ENCODE measurements at places on chromosomes 1 and 21.

DNA sequence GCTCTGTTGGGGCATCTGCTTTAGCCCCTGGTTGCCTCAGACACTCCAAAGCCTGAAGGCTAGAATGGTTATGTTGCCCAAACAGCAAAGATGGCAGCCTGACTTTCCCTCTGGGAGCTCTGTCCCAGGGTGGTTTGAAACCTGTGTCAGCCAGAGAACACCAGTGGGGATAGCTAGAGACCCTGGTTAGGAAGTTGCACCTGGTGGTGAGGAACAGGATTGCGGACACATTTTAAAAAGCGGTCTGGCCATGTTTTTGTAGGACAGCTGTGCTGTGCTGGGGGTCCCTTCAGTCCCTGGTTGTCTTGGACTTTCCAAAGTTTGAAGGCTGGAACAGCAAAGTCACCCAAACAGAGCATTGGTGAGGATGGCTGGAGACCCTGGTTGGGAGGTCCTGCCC, 87.8 kb downstream of the DNM3 start:
- DNase-seq: no peak

- DNase-seq: no peak
Observed at GRCh38 chr1:96538883-96539282, 182.7 kb upstream of the PTBP2 start.

DNA sequence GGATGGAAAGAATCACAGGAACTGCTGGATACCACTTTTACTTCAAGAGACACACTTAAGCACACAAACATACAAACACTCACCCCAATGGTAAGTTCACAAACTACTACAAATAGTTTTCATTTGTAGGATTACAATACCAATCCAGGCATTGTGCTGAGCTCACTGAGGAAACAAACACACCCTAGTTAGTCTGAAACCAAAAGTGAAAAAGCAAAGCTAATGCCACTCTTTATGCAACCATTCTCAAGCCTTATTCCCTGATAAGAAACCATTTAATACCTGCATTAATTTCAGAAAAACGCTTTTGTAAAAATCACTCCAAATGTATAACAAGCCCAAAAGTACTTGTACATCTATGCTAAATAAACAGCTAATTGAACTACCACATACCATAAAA, 38.3 kb downstream of the RNF115 start:
- no peak for DNase-seq

DNA sequence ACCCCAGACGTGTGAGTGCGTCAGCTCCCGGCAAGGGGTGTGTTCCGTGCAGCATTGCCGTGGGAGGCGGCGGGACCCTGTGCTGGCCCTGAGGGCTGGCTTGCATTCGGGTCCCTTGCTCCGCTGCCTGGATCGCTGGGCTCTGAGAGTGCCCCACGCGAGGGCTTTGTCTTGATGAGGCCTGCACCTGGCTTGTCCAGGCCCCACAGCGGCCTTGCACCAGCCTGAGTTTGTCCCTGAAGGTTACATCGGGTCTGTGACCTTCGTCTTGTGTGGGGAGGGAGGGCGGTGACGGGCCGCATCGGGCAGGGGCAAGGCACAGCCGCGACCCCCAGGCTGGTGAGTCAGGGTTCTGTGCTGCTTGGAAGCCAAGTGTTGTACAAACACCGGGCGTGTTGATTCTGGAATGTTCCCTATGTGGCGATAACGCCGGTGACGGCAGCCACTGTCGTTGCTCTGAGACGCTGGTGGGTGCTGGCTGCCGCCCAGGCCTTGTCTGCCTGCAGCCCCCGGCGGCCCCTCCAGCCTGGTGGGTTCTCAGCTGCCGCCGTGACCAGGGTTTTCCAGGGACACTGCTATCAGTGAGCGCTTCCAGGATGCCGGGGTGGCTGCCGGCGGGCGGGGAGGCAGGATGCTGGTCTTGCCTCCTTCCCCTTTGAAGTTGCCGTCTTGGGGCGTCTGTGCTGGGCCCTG, 42.9 kb downstream of the SLX9 start:
- no peak for DNase-seq

DNA sequence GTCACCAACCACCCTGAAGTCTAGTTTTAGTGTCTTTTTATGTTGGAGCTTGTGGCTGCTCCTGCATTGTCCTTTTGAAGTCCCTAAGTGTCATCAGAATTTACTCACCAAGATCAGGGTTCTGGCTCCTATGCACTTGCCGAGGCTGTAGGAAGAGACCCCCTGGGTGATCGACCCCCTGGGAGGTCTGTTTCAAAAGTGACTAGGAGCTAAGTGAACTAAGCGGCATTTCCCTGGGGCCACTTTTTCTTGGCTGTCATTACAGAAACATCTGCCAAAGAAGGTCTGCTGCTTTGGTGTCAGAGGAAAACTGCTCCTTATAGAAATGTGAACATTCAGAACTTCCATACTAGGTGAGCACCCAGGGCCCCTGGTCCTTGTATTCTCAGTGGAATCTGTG, 39.4 kb downstream of the ACTN2 start:
- DNase-seq: no peak

- DNase-seq: no peak
Observed at GRCh38 chr1:56065729-56066128, 513.6 kb downstream of the PLPP3 start.

DNA sequence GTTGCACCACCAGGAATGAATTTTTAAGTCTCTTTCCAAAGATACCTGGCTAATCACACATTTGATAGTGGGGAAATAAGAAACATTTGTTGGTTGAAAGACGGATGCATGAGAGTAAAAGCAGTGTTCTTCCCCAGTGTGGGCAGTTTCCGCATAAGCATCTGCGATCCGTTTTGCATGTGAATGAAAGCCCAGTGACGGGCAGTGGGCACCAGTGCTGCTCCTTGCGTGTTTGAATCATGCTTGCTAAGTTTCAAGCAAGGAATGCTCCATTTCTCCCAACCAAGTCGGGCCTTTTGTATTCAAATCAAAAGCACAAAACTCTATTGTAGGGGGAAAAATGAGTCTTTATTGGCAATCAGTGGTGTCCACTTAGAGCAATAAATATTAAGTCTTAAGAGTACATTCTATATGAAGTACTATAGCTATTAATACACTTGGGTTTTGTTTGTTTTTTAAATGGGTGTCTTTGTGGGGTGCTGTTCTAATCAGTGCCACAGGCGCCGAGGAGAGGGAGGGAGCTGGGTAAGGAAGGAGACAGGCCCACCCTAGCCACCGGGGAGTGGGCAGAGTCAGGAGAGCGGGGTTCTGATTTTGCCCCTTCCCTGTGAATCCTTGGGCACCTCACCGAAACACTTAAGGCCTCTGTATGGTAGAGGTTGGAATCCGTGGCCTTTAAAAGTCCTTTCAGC, 750 bp upstream of the PTGFRN start:
- no peak for DNase-seq

DNA sequence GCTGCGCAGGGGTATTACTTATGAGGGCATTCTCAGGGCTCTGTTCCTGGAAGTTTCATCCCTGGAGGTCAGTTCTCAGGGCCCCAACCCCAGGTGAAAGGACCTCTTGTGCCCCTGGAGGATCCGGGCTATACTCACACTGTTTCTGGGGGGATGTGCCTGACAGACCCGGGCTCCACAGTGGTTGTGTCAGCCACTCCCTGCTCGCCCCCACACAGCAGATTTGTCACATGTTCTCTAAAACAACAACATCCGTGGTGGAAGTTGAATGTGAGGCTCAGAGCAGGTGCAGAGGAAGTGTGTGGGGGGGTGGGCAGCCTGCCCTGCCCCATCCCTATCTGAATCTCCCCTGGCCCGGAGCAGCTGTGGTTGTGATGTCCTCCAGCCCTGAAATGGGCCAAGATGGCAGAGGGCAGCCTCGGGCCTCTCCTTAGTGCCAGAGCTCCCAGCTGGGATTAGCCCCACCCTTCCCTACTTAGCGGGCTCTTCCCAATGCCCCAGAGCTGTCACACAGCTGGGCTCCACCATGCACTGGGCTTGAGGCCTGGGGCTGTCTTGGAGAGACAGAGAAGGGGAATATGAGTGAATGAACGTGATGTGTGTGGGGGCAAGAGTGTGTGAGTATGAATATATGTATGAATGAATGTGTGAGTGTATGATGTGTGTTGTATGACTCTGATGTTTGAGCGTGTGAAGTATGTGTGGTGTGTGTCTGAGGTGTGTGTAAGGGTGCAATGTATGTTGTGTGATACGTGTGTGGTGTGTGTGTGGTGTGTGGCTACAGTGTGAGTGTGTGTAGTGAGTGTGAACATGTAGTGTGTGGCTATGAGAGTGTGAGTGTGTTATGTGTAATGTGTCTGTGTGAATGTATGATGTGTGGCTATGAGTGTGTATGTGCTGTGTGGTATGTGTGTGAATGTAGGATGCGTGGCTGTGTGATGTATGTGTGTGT, 1.5 kb upstream of the FCMR start:
- DNase-seq: no peak

GRCh38 chr1:16141573-16142336, 14.1 kb downstream of the EPHA2 start:
- no peak for DNase-seq

GRCh38 chr1:96309783-96310182, 411.8 kb upstream of the PTBP2 start:
- no peak for DNase-seq

- no peak for DNase-seq
Observed at GRCh38 chr21:34935452-34935851, 113.7 kb downstream of the RUNX1 start.

DNA sequence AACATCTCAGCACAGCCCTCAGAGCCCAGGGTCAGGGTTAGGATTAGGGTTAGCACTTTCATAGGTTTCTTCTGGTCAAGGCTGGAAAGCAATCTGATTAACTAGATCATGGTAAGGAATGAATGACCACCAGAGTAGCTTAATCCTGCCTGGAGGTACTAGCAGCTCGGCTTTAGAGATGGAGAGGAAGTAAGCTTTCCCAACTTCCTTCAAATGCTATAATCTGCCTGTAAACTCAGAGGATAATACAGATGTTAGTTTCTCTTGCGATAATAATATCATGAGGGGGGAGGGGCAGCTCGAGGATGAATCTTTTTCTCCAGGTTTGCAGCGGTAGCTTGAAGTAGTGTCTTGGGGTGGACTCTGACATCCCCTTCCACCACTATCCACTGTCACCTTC, 194.9 kb downstream of the HIVEP3 start:
- no peak for DNase-seq

- DNase-seq: no peak
Observed at GRCh38 chr1:4108331-4108730, 208.3 kb upstream of the C1orf174 start.

DNA sequence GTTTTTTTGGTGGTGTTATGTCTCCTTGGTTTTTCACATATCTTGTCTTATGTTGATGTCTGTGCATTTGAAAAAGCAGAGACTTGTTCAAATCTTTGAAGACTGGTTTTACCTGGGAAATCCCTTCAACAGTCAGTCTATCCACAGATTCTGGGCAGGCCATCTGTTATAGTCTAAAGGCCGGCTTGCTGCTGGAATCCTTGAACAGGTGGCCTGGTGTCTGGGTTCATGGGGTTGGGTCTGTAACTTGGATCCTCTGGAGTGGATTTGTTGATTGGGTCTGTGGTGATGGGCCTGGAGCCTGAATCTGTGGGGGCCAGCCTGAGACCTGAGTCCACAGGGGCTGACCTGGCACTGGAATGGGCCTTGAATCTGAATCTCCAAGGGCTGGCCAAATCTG, 12.2 kb downstream of the LORICRIN start:
- no peak for DNase-seq

DNA sequence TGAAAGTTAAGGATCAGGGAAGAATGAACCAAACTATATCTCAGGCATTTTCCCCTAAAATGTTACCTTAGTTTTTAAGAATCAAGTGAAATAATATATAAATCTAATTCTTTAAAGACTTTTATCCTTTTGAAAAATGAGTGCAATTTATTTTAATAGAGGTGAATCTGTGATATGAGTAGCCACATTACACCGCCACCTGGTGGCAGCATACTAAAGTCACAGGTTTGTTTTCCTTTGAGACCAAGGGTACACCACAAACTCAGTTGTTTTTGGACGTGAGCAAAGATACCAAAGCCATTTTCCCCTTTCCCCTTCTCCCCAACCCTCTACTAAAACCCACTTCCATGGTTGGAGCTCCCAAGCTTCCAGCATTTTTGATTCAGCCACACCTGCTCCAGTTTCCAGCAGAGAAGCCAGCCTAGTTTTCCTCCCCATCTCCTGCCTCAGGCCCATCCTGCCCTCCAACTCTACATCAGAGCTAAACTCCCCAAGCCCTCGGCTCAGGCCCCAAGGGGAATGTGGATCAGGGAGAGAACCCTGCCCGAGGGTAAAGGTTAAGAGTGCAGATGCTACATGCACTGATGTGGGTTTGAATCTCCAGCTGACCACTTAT, 22.9 kb upstream of the LDLRAP1 start:
- DNase-seq: peak; percentile 64

GRCh38 chr1:91884459-91885212, 1.3 kb downstream of the TGFBR3 start:
- peak; percentile 15 for DNase-seq

DNA sequence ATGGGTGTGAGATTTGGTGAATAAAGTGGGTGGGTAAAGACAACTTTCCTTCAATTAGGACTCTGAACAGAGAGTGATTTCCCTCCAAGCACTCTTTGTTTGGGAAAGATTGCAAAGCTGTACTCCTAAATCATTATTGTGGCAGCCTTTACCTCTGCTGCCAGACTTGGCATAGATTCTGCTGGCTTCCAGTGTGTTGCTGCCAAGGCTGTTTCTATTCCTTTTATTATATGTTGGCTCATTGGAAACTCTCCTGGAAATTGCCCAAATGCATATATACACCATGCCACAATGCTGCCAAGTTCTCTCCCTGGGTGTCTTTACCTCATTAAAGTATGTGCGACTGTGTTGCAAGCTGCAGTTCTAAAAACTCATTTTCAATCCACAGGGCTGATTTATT, 668.0 kb downstream of the MRPL39 start:
- DNase-seq: no peak
